AG04450 (cell line): ENCODE measurements at places on chromosomes 2 and 18.

- no peak for DNase-seq
Observed at GRCh38 chr2:60368456-60368855, 185.0 kb downstream of the BCL11A start.

- no peak for DNase-seq
Observed at GRCh38 chr2:39431592-39432316, 5.3 kb downstream of the MAP4K3 start.

GRCh38 chr2:191933307-191934105 lies 86.6 kb upstream of the CAVIN2 start:
- peak; percentile 37 for DNase-seq

GRCh38 chr2:166140475-166140874 lies 12.7 kb upstream of the SCN1A start:
- DNase-seq = no peak

DNA sequence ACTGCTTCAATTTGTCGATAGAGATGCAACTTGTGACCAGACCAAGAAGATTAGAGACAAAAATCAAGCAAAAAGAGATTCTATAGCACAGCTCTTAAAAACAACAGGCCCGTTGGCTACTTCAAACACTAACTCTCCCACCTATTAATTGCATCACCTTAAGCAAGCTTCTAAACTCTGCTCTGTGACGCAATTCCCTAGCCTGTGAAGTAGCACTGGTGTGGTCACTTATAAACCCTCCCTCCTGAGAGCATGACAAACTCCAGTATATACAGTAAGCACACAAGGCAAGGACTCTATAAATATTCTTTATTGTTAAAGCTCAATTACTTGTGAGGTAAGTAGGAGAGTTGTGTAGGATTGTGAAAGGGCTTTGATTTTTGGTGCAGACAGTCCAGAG lies 72.3 kb downstream of the CMPK2 start:
- no peak for DNase-seq

DNA sequence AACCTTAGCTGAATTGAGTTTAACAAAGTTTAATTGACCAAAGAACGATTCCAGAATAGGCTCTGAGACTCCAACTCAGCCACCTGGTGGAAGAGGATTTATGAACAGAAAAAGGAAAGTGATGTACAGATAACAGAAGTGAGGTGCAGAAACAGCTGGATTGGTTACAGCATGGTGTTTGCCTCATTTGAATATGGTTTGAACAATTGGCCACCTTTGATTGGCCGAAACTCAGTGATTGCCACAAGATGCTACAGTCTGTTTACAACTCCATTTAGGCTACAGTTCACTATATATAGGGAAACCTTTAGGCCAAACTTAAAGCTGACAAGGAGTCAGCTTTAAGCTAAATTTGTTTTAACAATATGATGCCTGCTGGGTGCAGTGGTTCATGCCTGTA lies 28.1 kb upstream of the SLC35G4 start:
- DNase-seq = no peak

DNA sequence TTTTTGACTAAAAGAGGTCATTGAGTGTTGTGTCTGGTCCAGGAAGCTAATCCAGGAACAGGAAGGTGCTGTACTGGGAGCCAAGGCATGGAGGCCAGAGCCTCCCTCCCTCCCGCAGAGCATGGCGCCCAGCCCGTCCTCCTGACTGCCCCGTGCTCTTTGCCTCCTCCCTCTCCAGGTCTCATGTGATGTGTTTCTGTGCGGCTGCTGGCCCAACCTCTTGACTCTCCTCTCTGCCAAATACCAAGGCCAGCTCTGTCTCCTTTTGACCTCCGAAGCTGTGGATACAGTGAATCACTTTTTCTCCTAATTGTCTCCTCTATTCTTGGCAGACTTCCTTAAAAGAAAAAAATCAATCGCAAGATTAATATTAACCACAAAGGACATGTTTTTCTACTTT lies 284.1 kb downstream of the PHLPP1 start:
- no peak for DNase-seq

GRCh38 chr2:29743516-29743915 lies 177.9 kb downstream of the ALK start:
- DNase-seq = no peak

DNA sequence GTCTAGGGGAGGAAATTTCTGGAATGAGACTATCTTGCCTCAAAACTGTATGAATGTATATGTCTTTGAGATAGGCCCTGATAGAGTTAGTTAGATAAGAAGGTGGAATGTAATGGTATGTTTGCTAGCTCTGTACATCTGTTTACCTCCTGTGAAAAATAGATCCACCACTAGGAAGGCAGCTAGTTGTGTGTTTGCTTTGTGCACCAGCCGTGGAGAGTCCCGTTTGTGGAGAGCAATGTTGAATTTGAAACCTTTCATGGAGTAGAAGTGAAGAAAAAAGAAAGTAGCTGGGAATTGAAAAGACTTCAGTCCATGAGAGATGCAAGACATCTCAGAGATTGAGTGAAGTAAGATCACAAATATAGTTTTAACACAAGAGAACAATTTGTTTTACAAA lies 25.4 kb downstream of the ASXL3 start:
- DNase-seq = no peak

- DNase-seq = no peak
Observed at GRCh38 chr2:47309472-47309951, 93.4 kb upstream of the MSH2 start.

DNA sequence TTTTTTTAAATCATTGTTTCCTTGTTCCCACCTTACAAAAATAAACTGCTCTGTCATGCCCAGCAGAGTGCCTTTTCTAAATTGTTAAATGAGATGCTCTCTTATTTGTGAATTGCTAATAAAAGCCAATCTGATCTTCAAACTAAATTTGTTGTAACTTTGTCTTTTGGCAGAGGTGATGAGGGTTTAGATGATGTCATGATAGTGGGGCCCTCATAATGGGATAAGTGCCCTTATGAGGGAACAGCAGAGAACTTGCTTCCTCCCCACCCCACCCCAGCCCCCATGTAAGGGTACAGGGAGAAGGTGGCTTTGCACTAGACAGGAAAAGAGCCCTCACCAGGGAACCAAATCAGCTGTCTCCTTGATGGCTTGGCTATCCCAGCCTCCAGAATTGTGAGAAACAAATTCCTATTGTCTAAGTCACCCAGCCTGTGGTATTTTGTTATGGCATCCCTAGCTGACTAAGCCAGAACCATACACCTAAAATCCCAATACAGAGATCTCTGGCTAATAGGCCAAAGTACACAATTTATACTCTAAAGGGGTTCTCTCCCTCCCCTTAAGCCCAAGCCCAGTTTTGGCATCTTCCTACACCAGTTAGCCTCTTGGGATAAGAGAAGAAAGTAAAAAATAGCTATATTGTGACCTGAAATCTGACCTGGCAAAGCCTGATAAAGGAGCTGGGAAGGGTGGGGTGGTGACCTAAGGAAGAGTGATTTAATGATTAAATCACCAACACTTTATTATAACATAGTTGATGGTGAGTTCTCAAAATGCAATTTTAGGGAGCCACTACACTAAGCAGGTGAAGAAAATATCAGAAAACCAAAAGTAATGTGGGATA lies 40.3 kb upstream of the HNRNPA3 start:
- DNase-seq = peak; percentile 33

DNA sequence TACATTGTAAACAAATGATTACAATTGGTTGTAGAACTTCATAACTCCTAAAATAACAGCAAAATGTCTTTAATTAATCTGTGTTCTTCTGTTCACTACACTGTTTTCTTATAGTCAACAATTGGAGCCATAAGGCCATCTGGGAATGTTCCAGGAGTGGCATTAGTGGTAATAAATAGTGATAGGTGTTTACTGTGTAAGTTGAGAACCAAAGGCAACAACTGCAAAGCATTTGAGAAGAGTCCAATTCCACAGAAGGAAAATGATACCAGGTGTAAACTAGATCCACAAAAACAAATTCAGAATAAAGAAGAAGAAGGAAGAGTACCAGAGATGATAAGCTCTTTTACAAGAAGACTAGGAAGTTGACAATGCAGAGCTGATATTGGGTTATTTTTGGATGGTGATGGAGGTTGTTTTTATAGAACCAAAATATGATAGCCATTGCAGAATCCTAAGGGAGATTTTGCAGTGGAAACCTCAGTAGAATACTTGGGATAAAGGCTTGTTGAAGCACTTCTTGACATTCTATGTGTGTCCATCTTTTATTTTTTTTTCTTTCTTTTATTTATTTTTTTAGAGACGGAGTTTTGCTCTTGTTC lies 52.9 kb downstream of the ANTXR1 start:
- DNase-seq = no peak

GRCh38 chr2:68272246-68272994 lies 20.1 kb upstream of the PPP3R1 start:
- no peak for DNase-seq

GRCh38 chr2:214217599-214217998 lies 193.3 kb upstream of the VWC2L start:
- DNase-seq = no peak

- DNase-seq = no peak
Observed at GRCh38 chr2:28389399-28390240, 3.0 kb upstream of the FOSL2 start.

DNA sequence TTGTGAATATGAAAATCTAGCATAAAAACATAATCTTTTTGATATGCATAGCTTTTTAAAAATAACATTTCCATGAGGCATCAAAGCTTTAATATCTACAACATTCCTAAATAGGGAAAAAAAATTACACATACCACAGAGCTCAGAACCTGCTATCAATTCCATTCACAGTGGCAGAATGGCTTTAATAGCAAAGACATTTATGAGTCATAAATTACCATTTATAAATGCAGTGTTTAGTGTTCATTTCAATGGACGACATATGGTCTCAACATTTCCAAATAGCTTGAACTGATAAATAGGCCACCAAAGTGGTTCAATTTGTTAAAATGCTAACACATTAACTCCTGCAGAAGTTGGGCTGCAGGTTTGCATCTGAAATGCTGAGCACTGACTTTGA lies 600.6 kb upstream of the SETBP1 start:
- no peak for DNase-seq
